ENCODE measurements at places on chromosomes 11 and 22.

DNA sequence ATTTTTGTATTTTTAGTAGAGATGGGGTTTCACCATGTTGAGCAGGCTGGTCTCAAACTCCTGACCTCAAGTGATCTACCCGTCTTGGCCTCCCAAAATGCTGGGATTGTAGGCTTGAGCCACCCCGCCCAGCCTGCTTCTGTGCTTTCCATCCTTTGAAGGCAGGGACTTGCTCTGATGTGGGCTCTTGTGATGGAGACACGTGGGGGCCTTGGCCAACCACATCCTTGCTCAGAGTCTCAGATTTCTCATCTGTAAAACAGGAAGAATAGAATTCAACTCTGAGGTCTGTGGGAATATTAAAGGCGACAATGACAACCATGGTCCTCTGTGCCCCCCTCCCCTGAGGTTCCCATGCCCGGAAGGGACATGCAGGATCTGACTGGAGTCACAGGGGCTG, 3.8 kb upstream of the GGA1 start:
- DNase-seq = peak; percentile 64

- DNase-seq = no peak
Observed at GRCh38 chr11:69444381-69445130, 36.9 kb upstream of the LINC01488 start.

GRCh38 chr22:32660292-32660691, 141.2 kb upstream of the TIMP3 start:
- DNase-seq = peak; percentile 58

DNA sequence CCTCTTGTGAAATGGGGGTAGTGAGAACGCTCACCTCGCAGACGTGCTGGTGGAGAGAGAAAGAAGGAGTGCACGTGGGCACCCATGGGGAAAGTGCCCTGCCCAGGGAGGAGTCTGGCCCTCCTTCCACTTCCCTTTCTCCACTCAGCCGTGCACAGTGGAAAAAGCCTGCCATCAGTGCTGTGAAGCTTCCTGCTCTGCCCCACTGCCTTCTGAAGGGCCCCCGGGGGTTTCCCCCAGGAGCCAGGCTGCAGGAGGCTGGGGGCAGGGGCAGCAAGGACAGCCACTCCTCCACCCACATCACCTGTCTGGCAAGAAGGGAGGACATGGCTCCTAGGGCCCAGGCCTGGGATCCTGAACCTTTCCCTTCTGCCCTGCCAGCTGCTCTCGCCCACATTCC, 7.6 kb downstream of the TP53I11 start:
- DNase-seq = no peak

All from naive thymus-derived CD8-positive, alpha-beta T cell (primary cell).